ENCODE measurements at places on chromosomes 12 and 14. TPM values are rescaled to one million over a fixed set of nuclear protein-coding genes. Genes with fewer than 3 reads are reported as not detected.

The CMTM5 gene
- total RNA-seq = 0.26 TPM

The DACT1 gene
- 2.0 TPM for total RNA-seq

The ITGA7 gene
- total RNA-seq = 4.0 TPM

The CACNA2D4 gene
- 0.28 TPM for total RNA-seq

The DIO3 gene
- 6.1 TPM for total RNA-seq

The ISM2 gene
- total RNA-seq = 0.21 TPM

The RHEBL1 gene
- 3.2 TPM for total RNA-seq

The PRH2 gene
- total RNA-seq = not detected

The CFAP54 gene
- total RNA-seq = 2.5 TPM

The OTX2 gene
- total RNA-seq = 12.0 TPM

The AMDHD1 gene
- total RNA-seq = not detected

DNA sequence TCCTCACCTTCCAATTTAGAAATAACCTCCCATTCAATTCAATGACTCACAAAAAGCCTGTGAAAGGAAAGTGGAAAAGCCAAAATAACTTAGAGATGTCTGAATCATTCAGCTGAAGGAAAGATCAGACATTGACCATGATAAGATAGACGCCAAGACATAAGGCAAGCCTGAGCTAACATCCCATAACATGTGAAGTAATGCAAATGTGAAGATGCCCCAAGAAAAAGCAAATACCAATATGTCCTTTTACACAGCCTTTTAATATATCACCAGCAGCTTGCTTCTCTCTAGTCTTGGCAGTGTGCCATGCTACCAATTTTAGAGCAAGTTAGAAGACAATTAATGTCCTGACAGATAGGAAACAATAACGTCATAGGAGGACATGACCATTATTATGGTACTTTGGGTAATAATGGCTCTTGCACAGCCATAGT is 2.4 kb upstream of the NUMB start:
- peaks cover 17% of the 10 kb centered on the region for H3K36me3 ChIP-seq
- DNase-seq = no peak
- peaks cover 72% of the 10 kb centered on the region for H3K4me1 ChIP-seq
- H3K4me3 ChIP-seq = peak overlapping the region; percentile 5

DNA sequence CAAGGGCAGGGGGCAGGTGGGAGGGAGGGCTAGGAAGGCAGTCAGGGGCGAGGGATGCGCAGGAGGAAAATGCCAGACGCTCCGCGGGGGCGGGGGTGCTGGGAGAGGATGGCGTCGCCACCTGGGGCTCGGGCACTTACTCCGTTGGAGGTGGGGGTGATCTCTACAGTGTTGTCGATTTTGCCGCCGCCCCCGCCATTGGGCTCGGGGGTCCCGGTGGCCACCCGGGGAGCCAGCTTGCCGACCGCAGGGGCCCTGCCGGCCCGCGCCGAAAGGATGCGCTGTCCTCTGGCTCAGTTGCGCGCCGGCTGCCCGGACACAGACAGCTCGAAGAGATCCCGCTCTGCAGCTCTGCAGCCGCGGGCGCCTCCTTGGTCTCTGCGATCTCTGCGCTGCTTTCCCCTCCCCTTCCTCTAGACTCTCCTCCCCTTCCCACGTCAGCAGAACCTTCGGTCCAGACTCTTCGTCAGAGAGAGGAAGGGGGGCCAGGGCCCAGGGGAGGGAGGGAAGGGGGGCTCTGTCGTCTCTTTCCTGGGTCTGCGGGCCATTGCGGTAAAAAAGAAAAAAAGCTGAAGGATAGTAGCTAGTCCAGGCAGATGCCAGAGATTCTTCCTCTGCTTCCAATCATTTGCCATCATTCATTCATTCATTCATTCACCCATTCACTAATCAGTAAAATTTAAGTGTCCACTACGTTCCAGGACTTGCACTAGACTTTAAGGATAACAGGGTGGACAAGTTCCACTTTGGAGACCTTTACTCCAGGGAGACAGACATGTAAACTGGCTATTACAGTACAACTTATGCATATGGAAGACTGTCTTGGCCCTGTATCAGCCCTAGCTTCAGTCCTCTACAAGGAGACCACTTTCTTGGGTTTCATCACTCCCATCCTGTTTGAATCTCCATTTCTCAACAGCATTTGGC is at the start of gene SLC22A17:
SLC22A17 (minus strand) TSS at position 382 of the 927 bp plus-strand sequence.
- H3K27ac ChIP-seq = peak within 1 kb of the TSS; percentile 72
- peaks cover 21% of the 10 kb centered on the region for H3K4me1 ChIP-seq
- peak within 1 kb of the TSS; percentile 88 for H3K4me3 ChIP-seq
- H3K36me3 ChIP-seq = peaks cover 37% of the 10 kb centered on the region
- peaks cover 21% of the 10 kb centered on the region for H3K27me3 ChIP-seq
- peak; percentile 68 for DNase-seq

GRCh38 chr12:18428416-18428815 is 167.1 kb downstream of the PIK3C2G start:
- no peak overlapping the region for H3K4me3 ChIP-seq
- no peaks in the 10 kb centered on the region for H3K27me3 ChIP-seq
- H3K4me1 ChIP-seq = no peaks in the 10 kb centered on the region
- DNase-seq = no peak
- H3K36me3 ChIP-seq = no peaks in the 10 kb centered on the region

- no peak for DNase-seq
- H3K4me3 ChIP-seq = no peak overlapping the region
- H3K27ac ChIP-seq = no peak overlapping the region
These were observed 137.1 kb upstream of the SFSWAP start for GRCh38 chr12:131573631-131574394.

DNA sequence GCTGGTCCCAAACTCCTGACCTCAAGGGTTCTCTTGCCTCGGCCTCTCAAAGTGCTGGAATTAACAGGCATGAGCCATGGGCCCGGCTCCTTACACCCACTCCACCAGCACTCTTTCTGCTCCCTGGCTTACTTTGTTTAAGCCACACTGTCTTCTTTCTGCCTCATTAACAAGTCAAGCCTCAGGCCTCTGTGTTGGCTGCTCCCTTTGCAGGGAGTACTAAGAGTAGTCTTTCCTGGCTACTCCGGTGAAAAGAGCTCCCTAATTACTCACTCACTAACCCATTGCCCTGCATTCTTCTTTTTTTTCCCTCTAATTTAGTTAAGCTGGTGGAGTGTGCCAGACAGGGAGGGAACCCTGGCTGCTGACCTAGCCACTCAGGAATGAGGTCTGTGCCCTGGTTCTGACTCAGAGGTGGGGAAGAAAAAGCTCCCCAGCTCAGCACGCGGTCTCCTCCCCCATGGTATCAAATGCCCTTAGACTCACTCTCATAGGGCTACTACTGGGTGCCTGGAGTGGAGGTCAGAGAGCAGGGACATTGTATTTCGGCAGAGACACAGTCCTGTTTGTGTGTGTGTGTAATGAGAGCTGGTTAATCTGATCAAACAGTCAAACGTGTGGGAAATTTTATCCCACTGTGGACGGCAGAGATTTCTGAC is 19.8 kb downstream of the GALNT6 start:
- peaks cover 3% of the 10 kb centered on the region for H3K27me3 ChIP-seq
- H3K36me3 ChIP-seq = peaks cover 8% of the 10 kb centered on the region
- no peak for DNase-seq
- H3K27ac ChIP-seq = peak overlapping the region; percentile 73

GRCh38 chr12:55708695-55709233 is 1.1 kb upstream of the ITGA7 start:
- H3K36me3 ChIP-seq = peaks cover 3% of the 10 kb centered on the region
- H3K27ac ChIP-seq = peak overlapping the region; percentile 44
- H3K4me3 ChIP-seq = peak overlapping the region; percentile 84
- H3K27me3 ChIP-seq = peaks cover 13% of the 10 kb centered on the region

- no peak overlapping the region for H3K27ac ChIP-seq
- no peak overlapping the region for H3K4me3 ChIP-seq
- no peak for DNase-seq
- peaks cover 34% of the 10 kb centered on the region for H3K36me3 ChIP-seq
- H3K4me1 ChIP-seq = no peaks in the 10 kb centered on the region
These were observed 55.3 kb downstream of the RIN3 start for GRCh38 chr14:92568621-92569479.

DNA sequence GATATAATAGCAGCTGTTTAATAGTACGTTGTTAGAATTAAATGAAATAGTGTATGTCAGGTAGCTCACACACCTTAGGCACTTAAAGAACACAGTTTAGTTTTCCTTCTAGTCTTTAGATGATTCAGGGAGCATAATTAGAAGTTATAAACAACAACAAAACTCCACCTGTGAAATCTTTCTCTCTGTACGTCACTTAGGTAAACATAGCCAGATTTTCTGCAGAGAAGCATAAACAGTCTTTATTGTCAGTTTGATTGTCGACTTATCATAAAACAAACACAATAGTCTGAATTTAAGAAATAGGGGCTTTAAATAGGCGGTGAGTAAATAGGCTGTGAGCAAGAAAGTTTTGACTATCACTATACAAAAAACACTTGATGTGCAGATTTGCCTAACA is 84.6 kb upstream of the PKP2 start:
- no peak for DNase-seq
- no peak overlapping the region for H3K4me3 ChIP-seq
- H3K27ac ChIP-seq = no peak overlapping the region

GRCh38 chr12:45268672-45269411 is 52.9 kb downstream of the ANO6 start:
- H3K4me3 ChIP-seq = peak overlapping the region; percentile 43
- peaks cover 38% of the 10 kb centered on the region for H3K4me1 ChIP-seq
- H3K36me3 ChIP-seq = peaks cover 4% of the 10 kb centered on the region
- DNase-seq = peak; percentile 75

Data from endothelial cell (in vitro differentiated cells).